ENCODE measurements at places on chromosomes 3 and 15.
A peak's percentile ranks its signal among the peaks of the same experiment; 100 is the strongest.

GRCh38 chr3:108292450-108292849 lies 3.9 kb upstream of the HHLA2 start:
- DNase-seq: no peak

DNA sequence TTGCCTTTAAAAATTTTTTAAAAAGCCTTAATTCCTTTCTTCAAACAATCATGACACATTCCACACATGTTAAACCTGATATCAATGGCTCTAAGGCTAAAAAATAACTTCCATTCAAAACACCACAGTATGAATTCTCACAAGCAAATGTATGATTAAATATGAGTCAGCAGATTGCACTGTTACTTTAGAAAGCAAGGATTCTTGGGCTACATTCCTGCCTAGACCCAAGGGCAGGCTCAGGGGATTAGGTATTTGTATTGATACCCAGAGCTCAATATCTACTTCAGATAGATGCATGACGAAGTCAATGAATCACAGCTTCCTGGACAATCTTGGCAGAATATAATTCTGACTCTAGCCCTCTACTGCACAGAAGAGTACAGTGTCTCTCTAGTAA lies 65.7 kb downstream of the RARB start:
- DNase-seq: no peak

DNA sequence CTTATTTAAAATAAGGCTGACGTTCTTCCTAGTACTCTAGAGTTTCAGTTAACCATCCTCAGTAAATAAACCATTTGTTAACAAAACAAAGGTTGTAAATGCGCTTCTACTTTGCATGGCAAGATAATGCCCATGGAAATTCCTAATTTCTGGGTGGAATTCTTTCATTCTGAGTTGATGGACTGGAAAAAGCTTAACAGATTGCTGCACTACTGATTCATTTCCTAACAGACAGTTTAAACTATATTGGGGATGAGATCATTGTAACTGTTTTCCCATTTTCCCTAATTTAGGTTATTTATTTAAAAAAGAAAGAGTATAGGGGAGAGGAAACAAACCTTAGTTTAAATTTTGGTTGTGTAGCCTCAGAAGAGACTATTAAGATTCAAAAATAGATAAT lies 342.2 kb downstream of the NLGN1 start:
- no peak for DNase-seq

DNA sequence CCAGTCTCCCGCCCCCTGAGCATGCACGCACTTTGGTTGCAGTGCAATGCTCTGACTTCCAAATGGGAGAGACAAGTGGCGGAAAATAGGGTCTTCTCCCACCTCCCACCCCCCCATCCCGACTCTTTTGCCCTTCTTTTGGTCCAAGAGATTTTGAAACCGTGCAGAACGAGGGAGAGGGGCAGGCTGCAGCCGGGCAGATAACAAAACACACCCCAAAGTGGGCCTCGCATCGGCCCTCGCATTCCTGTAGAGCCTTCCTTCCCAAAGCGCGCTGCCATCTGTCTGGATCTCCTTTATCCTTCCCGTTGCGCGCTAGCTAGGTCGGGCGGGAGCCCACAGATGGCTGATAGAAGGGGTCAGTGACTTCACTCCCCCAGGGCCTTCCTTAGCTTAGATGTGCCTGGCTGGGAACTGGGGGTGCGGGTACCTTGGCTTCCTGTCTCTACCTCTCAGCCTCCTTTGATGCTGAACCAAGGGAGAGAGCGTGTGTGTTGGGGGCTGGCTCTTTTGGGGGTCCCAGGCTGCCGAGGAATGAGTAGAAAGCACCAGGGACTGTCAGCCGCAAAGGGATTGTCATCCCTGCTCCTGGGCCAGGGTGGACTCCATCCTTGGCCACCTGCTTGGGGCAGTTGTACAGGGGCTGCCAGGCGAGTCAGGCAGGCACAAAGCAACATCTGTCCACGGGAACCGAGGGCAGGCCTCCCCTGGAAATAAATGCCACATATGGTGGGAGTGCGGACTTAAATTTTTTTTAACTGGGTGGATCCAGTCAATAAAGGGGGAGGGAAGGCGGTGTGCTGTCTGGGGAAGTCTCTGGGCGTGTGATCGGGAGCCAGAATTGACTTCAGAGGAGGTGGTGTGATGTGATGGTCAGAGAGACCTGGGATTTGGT lies 1.8 kb downstream of the SMAD3 start:
- DNase-seq: no peak

- DNase-seq: no peak
Observed at GRCh38 chr15:47870956-47871625, 153.8 kb downstream of the SEMA6D start.

- no peak for DNase-seq
Observed at GRCh38 chr3:76410762-76411281, 625.5 kb upstream of the ZNF717 start.

- no peak for DNase-seq
Observed at GRCh38 chr15:51168700-51169099, 74.0 kb upstream of the TNFAIP8L3 start.

DNA sequence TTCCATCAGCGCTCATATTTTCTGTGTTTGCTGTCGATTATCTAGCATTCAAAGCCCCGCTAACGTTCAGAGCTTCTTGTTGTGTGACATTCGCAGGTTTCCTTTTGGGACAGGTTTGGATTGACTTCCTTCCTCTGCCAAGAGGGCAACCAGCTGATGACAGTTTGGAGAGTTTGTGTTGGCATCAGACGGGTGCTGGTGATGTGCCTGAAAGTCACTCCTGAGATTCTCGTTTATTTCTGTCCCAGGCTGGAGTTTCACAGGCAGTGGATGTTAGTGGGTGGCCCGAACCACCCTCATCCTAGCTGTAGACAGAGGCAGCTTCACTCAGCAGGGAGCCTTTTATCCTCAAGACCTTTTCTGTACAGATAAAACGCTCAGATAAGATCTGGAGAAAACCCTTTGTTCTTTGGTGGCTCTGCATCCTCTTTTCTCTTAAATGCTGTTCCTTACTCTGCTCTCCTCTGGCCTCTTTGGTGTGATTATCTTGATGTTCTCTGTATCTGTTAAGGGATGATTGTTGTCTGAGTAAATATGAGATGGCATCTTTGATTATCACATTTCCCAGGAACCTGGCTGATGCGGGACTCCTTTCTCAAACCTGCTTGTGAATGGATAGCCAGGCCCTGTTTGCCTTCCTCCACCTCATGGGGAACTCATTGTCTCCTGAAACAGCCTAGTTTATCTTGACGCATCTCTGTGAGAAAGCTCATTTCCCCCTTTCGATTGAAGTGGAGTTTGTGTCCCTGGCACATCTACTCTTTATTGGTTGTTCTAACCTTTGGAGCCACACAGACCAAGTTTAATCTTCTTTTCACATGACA lies 35.9 kb downstream of the CGNL1 start:
- no peak for DNase-seq

DNA sequence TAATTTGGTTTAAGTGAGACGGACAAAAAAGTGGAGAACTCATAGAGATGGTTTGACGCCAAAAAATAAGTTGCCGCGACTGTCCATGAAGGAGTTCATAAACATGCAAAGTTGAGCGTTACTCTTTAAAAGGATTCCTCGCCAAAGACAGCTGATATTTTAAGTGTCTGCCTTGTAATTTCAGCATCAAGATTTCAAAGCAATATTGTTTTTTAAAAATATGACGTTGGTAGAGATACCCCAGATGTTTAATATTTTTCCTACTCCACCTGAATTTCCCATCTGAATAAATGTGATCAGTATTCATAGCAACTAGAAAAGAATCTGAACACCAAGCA lies 155.0 kb downstream of the TUSC7 start:
- DNase-seq: no peak

DNA sequence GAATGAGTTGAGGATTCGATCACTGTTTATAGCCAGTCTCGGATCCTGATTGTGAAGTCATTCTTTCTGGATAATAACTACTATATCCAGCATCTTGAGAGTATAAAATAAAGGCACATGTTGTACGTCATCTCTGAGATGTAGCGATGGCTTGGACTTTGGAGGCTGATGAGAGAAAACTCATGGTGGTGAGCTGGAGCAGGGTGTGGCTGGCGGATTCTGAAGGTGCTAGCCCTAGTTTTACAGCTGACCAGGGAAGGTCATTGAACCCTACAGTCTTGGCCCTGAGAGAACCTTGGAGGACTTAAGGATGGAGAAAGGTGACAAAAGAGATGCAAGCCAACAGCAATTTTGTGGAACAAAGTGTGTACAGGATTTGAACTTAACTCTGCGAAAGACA lies 153.8 kb downstream of the IGF1R start:
- no peak for DNase-seq

DNA sequence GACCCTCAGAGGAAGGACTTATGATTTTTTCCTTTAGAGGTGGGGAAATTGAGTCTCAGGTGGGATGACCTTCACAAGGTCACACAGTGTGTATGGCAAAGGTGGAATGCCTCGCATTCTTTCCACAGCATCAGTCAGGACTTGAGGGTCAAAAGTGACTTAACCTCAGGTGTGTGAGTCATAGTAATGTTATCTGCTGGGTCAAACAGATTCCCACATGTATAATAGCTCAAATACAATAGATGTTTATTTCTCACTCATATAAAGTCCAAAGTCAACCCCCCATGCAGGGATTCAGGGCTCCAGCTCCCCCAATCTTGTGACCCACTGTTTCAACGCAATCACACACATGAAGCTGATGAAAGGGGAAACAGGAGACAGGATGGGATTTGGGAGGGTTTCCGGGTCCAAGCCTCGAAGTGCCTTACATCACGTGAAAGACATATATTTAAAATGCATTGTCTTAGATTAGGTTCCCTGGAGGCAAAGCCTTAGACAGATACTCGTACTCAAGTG lies 34.0 kb upstream of the CCDC174 start:
- no peak for DNase-seq

DNA sequence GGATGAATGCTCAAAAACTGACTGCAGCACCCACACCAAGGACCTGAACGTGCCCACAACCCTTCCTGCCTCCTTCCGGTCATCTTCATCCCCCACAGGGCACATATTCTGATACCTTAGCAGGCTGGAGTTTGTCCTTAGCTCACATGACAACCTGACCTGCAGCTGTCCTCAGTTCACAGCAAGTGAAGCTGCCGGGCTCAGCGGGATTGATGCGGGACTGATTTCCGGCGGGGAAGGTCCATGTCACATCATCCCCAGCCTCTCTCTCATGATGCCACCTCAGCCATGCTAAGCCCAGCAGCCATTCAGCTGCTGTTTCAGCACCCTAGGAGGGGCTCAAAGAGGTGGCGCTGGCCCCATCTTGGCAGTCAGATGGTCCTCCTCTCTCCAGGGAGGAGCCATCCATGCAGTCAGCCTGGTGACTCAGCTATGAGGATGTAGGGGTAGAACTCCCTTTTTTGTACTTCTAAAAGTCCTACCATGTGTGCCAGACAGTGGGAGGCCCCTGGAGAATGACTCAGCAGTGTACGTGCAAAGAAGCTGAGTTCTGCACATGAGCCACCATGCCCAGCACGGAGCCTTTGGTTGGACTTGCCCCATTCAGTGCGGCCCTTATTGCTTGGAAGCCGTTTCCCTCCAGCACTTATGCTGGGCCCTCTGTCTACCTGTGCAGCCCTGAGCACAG lies 9.5 kb downstream of the CA12 start:
- DNase-seq: no peak

- no peak for DNase-seq
Observed at GRCh38 chr3:134065252-134066157, 35.8 kb upstream of the SLCO2A1 start.

GRCh38 chr15:78003539-78004008 lies 73.9 kb downstream of the TBC1D2B start:
- DNase-seq: no peak

- DNase-seq: no peak
Observed at GRCh38 chr15:38882221-38882620, 317.6 kb upstream of the RASGRP1 start.

DNA sequence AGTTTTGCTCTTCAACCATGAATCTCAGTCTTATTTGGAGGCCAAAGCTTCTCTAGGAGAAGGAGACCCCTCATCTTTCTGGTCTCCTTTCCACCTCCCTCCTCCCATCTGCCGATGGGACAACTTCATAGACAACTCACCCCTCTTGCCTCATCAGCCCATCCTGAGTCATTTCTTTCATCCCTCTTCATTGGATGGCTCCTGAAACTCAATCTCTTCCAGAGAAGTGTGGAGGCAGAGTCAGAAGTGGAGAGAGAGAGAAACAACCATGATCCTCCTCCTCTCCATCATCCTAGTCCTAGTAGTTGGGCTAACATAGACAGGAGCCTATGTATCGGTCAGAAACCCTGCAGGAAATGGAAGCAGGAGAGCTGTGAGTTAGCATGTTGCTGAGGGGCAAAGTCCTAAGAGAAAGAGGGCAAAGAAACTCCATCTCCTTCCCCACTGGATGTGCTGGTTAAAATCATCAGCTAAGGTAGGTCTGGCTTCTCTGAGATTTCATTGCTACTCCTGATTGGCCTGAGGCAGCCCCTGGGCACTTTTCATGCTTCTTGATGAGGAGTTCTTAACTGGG lies 21.3 kb upstream of the HCN4 start:
- DNase-seq: no peak

DNA sequence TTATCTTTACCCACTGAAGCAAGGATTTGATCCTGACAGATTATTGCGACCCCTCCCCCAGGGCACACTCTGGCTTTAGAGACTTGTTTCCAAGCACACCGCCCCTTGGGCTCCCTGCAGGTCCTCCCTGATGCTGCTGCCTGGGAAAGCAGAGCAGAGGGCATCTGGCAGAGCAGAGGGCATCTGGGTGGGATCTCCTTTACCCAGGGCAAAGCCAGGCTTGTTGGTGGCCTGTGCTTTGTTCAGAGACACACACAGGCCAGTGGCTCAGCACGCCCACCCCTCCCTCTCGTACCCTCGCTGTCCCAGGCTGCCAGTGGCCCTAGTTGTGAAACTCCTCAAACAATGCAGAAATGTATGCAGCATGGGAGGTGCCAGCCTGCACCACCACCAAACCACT lies 4.8 kb downstream of the KLF13 start:
- DNase-seq: no peak

GRCh38 chr3:126201168-126201567 lies 20.8 kb upstream of the ALDH1L1 start:
- DNase-seq: no peak

- peak; percentile 22 for DNase-seq
Observed at GRCh38 chr3:194395778-194396538, 3.1 kb downstream of the GP5 start.

- no peak for DNase-seq
Observed at GRCh38 chr3:114363554-114364202, 69.8 kb downstream of the TIGIT start.

DNA sequence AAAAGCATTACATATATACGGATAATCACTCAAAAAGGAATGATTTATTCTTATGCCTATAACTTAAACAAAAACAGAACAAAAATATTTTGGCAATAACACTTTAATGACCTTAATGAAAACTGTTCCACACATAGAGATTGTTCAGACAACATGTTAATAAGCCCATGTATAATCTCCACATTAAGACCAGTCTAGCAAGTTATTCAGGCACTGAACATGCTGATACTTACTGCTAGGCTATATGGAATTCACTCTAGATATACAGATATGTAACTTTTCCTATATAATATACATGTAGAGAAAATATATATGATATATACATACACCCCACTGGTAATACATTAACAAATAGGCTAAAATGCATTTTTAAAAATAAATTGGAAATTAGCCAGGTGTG lies 43.8 kb upstream of the USP50 start:
- DNase-seq: no peak

- DNase-seq: no peak
Observed at GRCh38 chr15:65066001-65066634, 1.7 kb downstream of the RASL12 start.

- DNase-seq: no peak
Observed at GRCh38 chr15:60585743-60586708, 107.1 kb upstream of the ICE2 start.

- DNase-seq: no peak
Observed at GRCh38 chr3:163384383-163384782, 1693.9 kb downstream of the SI start.
